Stimulated activated CD4-positive, alpha-beta T cell treated with anti-CD3 and anti-CD28 coated beads, Interleukin-12 subunit alpha, Interleukin-12 subunit beta, amount 100 ng/mL, for 48 hours (primary cell): ENCODE measurements at places on chromosomes 5 and 9.
A peak's percentile ranks its signal among the peaks of the same experiment; 100 is the strongest.

DNA sequence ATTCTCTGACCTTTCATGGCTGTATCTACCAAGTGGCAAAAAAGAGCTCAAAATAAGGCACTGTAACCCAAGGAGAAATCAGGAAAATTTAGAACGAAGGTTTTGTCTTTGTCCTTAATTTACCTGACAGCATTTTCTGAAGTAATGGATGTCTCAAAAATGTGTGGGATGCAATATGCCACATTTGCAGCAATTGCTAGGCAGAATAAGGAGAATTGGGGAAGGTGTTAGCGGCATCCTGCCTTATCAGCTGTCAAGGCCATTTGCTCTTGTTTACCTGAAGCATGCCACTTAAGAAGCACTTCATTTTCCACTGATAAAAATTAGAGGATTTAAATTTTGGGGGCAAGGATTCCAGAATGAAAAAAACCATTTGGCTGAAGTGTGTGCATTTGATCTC, 39.0 kb downstream of the PDE8B start:
- no peak for DNase-seq

DNA sequence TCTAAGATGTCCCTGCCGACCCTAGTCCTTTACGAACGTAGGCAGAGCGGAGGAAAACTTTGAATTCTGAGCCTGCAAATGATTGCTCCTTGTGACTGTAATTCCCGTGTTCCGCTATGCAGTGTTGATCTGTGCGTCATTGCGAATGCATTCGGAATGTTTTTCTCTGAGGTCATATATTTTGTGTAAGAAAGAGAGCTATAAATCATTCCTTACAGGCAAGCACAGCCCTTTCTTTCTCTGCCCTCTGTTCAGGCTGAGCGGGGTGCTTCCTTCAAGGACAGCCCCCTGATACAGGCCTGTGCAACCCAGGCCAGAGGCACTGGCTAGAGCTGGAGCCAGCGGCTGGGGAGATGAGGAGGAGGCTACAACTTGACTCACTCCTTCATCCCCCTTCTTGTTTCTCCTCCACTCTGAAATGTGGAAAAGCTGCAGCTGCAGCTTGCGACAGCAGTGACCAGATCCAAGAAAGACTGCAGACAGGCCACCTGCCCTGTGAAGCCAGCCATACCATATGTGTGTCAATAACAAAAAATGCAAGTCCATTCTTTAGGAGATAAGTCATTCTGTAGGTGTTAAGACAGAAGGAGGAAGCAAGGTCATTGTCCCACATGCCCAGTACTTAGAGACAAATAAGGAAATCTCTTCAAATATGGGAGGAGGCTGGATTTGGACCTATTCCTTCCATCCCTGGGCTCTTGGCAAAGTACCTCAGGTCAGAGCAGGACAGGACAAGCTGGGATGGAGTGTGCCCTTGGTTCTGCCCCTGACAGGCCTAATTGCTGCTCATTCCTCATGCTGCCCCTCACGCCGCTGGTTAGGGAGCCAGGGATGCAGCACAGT, 345.7 kb upstream of the WWC1 start:
- DNase-seq, result no peak

DNA sequence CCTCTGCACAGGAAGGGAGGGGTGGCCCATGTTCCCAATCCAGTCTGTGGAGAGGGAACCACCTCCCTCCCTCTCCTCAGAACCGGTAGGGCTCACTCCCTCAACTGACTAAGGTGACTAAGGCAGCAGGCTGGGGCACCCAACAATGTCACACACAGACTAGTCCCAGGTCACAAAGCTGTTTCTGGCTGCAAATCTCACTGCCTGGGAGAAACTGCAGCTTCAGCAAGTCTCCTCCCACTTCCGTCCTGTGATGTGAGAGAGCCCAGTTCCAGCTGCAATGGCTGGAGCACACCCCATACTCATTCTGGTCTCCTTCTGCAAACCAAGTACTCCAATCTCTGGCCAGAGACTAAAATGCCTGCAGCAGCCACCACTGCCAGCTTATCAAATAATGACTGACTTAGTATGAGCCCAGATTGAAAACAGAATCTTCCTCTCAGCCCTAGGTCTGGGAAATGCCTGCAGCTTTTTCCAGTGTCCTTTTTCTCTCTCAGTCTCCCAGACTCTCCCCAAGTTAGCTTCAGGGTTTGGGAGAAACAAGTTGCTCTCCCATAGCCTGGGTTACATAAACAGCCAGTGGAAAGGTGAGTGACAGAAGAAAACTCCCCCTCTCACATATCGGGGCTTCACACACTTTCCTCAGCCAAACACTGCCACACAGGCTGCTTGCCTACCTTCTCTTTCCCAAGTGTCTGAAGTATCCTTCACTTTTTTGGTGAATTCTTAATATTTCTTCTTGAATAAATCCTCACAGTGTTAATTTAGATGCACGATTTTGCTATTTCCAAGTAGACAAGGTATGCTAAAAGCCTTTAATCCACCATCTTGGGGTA, 247.4 kb upstream of the RASA1 start:
- DNase-seq, result peak; percentile 3

- DNase-seq, result no peak
Measured at GRCh38 chr5:135654761-135655467, 76.1 kb upstream of the CXCL14 start.
